ENCODE measurements at places on chromosomes 11 and 22.

DNA sequence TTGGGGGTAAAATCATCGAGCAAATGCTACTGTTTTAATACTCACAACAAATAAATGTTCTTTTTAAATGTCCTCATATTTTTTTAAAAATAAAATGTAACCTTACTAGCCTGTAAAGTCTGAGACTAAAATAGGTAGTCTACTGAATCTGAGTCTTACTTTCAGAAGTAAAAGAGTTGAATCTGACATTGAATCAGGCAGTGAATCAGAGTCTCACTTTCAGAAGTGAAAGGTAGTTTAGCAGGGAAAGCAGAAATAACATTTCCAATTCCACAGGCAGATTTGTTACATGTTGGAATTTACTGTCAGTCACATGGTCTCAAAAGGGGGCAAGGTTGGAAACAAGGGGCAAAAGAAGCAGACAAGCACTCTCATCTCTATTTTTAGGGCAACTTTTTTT, 143.0 kb downstream of the ELP4 start:
- no peak for DNase-seq

DNA sequence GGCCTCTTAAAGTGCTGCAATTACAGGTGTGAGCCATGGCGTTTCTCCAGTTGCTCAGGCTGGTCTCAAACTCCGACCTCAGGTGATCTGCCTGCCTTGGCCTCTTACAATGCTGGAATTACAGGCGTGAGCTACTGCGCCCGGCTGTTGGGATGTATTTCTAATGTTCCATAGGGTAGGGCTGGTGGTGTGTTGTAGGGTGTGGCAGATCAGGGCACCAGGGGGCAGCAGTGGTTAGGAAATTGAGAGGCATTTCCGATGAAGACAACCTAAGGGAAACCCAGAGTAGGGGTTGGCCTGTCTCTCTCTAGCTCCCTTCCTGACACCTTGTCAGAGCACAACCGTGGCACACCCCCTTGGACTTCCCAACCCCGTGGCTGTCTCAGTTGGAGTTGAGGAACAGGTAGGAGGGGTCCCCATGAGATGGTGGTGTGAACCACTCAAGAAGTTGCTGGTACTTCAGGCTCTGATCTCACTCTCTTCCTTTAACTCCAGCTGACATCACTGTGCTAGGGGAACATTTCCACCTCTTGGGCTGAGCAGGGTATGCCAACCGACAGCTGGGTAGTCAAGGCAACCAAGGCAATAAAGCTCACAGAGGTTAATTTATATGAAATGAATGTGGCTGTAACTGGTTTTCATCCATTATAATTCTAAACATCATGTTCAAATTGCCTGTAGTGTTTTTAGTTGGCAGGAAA, 33.0 kb downstream of the YWHAH start:
- DNase-seq, result peak; percentile 83

DNA sequence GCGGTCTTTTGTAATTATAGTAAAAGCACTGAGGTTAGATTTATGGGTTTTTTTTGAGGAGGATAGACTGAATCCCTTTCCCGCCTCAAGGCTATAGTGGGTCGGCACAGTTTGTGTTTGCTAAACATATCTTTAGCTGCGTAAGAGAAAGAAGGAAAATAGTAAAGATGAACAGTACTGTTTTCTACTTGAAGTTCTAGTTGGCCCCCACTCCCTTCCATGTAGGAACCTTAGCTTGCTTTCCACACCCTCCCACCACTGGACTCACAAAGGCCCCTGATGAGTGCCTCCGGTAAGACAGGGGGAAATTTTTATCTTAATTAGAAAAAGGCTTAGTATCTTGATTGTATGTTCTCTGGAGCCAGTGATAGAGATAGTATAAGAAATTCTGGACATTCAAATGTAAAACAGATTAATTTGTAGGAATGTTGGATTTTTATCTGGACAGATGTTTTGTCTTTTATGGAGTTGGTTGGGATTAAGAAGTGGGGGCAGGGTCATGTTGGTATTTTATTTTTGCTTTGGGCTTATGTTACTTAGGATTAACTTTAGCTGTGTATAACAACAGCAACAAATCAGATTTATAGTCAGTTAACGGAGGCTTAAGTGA, 49.4 kb downstream of the PTPRJ start:
- no peak for DNase-seq

DNA sequence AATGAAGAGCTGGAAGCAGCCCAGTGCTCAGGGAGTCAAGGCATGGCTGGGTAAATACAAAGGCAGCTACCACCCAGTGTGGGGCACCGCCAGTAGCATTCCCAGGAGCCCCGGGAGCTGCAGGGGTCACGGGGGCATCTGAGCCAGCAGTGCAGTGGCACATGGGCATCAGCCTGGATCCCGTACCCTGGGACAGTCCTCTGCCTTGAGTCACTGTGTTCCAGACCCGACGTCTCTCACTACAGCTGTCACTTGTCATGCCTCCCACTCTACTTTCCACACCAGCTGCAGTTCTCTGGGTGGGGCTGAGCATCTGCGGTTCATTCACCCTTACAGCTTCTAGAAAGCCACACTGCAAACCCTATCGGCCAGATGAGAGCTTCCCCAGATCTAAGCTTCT, 29.6 kb downstream of the DHCR7 start:
- DNase-seq, result no peak

DNA sequence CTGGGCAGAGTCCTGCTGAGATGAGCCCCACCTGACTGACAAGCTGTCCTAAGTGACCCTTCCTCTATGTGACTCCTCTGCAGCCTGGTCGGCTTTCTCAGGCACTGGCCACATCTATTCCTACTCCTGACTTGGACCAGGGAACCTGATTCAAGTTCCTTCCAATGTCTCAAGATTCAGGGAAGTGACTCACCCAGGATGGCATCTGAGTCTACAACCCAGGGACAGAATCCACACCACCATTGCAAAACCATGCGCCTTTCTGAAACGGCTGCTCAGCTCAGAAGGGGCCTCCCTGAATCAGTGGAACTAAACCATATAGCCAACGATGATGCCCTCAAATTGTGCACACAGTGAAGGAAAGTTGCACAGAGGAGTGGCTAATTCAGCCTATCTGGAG, 63.9 kb upstream of the CSNK2A3 start:
- no peak for DNase-seq

DNA sequence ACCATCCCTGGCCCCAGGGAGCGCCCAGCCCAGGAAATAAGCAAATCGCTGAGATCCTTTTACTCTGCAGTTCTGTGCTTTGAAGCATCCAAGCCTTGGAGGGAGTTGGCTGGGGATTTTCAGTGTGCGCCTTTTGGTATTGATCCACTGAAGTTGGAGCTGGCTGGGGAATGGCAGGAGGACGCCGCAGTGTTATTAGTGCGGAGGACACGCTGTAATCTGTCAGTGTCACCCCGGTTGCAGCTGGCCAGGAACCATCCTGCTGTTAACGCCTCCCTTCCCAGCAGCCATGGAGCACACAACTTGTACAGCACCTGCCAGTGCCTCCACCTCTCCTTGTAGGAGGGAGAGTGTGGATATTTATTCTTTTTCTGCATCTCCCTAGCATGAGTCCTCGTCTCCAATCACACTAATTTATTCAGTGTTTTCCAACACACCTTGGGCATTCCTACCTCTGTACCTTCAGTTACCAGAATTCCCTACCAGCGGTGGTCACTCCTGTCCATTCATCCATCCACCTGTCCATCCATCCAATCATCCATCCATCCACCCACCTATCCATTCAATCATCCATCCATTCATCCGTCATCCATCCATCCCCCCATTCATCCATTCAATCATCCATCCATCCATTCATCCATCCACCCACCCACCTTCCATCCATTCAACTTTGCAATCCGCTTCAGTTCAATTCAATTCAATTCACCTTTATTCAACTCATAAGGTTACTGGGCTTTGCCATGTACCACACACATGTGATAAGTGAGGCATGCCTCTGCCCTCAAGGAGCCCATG, 21.9 kb upstream of the EIF3D start:
- DNase-seq, result no peak

- no peak for DNase-seq
Observed at GRCh38 chr11:61039916-61040315, 62.4 kb upstream of the CD5 start.

DNA sequence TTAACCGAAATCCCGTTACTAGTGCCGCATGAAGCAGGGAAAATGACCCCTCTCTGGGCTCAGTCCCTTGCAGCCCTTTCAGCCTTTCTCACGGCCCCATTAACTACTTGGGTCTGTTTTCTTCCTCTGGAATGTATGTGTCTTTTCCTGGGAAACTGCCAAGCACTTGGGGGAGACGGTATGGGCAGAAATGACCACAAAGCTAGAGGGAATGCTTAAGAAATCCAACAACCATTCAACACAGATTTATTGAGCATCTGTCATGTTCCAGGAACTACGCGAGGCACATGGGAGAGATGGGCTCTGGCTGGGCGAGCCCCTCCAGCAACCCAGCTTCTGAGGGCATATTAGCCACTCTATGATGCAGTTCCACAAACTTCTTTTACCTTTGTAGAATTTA, 462.6 kb downstream of the BUD13 start:
- no peak for DNase-seq

DNA sequence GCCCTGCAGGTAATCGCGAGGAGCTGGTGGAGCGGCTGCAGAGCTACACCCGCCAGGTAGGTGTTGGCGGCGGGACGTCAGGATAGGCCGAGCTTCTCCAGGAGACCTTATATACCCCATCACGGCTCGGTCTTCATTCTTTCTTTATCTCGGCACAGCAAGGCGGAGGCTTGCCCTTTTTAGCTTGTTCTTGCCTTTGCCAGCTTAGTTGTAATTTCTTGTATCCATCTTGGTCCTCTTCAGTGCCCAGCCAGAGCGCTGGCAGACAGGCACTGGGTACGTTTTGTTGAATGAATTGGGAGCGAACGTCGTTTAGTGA, 459 bp downstream of the SF3B2 start:
- no peak for DNase-seq

DNA sequence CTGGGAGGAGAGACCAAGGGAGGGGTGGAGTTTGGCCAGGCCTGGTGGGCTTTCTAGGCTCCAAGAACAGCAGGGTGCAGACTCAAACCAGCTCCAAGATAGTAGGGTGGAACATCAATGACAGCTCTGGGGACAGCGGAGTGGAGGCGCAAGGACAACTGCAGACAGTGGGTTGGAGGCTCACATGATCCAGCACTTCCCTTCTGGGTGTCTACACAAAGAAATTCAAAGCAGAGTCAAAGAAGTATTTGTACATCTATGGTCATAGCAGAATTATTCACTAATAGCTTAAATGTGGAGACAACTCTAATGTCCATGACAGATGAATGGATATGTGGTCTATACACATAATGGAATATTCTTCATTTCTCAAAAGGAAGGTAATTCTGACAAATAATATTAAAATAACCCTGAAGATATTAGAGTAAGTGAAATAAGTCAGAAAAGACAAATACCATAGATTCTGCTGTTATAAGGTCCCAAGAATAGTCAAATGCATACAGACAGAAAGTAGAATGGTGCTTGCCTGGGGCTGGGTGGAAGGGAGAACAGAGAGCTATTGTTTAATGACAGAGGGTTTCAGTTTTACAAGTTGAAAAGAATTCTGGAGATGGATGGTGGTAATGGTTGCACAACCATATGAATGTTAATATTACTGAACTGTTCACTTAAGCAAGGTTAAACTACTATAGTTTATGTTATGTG, 5.5 kb upstream of the GAB4 start:
- DNase-seq, result no peak

DNA sequence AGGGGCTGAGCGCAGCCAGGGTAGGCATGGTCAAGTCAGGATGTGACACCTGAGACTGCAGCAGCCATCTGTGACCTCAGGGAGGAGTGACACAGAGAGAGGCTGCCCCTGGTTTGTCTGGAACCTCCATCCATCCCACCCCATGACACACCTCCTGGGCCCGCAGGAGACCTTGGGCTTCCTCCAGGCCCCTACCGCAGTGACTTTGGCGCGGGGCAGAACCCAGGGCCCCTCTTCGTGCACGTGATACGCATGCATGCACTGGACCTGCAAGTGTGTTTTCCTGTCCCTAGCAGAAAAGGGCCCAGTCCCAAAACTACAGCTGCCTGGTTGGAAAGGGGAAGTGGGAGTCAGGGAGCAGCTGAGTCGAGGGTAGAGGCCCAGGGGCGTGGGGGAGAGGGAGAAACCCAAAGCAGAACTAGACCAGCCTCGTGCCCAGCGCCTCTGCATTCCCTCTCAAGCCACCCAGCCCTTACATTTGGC, 7.9 kb upstream of the CYTH4 start:
- DNase-seq, result no peak

GRCh38 chr22:45482169-45482568, 20.5 kb upstream of the FBLN1 start:
- DNase-seq, result peak; percentile 9

DNA sequence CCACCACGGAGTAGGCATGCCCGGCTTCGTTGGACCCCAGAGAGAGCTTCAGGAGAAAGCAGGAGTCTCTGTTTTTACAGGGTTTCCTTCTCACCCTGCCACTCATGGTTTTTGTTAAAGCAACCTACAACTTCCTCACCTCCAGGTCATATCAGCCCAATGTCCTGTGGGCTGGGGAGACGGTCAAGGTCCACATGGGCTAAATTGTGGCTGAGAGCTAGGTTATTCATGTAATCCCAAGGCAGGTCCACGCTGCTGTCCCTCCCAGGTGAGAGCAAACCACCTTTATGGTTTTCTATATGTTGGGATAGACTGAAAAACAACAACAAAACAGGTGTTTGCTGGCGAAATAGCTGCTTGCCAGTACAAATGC, 19.5 kb downstream of the TSPAN32 start:
- peak; percentile 8 for DNase-seq

DNA sequence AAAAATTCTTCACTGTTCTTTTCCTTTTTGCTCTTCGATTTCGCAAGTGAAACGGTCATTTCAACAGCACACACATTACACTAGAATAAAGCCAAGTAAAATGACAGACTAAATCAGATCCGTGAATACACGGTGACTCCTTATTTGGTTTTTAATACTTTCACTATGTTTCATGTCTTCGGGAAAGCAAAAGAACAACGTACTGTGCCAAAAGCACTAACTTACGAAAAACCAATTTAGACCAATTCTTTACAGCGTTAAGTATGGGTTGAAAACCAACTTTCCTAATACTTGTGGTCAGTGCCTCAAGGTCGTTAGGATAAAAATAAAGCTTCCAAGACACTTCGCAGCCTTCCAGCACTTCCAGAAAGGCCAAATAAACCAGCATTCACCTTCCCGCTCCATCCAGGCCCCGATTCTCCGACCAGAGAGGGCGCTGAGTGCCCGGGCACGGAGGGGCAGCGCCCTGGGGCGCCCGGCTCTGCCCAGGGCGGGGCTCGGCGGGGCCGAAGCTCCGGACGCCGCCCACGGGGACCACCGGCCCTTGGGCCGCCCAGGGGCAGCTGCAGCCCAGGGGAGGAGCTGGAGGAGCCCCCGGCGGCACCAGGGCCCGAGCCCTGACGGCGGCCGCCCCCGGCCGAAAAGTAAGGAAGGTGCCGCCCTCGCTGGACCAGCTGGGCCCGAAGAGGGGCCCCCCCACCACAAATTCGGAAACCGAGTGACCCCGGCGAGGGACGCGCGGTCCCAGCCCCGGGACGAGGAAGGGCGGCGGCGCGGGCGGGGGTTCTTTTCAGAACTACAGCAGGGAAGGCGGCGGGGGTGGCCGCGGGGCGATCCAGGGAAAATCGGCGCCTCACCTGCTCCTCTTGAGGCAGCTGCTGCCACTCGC, 499 bp downstream of the ATL3 start:
- peak; percentile 69 for DNase-seq

All from D341Med (cell line).